Gastrocnemius medialis (tissue), 4 donors: ENCODE measurements at places on chromosomes 7 and 10.

DNA sequence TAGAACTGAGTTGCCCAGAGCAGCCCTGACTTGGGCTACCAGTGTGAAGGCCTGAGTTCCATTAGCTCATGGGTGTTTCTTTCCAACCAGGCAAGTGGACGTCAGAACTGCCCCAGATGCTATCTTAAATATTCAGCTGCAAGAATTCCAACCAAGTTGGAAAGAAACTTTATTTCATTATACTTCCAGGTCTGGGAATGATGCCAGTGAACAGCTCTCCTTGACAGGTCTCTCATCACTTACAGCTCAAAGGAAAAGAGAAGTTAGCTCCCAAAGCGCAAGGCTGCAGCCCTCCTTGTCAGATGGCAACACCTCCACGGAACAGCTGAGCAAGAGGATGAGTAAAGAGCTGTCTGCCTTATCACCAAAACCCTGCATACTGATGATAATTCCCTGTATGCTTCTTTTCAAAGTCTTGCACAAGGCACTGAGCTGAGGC lies 255.5 kb upstream of the AOAH start:
- no peak for DNase-seq

DNA sequence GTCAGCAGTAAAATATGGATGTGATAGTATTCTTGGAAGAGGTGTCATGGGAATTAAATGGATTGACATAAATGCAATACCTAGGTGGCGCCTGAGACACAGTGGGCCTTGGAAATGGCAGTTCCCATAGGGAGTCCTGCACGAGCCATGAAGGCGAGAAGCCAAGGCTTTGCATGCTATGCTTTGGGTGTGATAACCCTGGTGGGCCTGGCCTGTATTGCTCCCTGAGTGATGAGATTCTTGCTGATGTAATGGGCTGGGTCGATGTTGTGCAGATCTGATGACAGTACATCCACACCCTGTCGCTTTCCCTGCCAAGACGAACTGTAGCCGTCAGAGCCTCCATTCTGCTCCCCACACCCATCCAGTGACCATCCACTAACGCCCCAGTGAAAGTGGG lies 46.4 kb downstream of the CREB5 start:
- DNase-seq, result no peak

- DNase-seq, result no peak
Observed at GRCh38 chr10:18681971-18682411, 22.8 kb downstream of the ARL5B start.

DNA sequence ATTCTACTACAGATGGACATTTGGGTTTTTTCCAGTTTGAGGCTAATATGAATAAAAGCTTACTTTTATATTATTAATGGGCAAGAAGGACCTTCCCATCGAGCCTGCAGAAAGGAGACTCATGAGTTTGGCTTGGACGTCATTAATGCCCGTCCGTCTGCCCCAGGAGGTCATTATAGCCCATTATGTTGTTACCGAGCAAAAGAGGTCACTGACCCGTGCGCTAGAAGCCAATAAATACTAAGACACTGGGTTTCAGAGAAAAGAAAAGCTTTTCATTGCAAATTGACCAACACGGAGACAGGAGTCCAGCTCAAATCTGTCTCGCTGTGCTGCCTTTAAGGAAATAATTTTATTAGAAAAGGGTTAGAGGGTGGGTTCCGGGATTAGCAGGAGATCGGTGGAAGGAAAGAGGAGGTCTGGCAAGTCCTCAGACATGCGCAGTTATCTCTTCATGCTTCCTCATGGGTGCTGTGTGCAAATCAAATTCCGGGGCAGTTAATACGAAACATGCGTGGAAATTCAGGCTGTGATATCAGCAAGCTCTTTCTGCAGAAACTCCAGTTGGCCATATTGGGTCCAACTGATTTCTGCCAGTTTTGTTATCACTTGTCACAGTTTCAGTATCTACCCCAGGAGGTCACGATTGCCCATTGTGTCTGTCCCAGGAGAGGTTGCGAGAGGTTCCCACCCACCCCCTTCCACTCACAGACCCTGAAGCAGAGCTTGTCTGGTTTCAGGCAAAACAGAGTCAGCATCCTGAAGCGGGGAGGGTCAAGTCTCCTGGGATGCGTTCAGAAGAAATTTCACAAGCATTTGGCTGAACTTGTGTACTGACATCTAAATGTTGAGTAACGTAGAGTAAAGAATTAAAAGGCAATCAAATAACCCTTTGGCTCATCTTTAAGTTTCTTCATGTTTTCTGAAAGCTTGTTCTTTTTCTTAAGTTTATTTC lies 1.1 kb upstream of the GALNTL5 start:
- DNase-seq, result peak; percentile 22

GRCh38 chr7:117692338-117692737 lies 180.9 kb downstream of the CTTNBP2 start:
- no peak for DNase-seq

- DNase-seq, result no peak
Observed at GRCh38 chr7:2416650-2417049, 13.2 kb downstream of the CHST12 start.

- DNase-seq, result no peak
Observed at GRCh38 chr7:131007439-131008330, 273.7 kb upstream of the KLF14 start.

DNA sequence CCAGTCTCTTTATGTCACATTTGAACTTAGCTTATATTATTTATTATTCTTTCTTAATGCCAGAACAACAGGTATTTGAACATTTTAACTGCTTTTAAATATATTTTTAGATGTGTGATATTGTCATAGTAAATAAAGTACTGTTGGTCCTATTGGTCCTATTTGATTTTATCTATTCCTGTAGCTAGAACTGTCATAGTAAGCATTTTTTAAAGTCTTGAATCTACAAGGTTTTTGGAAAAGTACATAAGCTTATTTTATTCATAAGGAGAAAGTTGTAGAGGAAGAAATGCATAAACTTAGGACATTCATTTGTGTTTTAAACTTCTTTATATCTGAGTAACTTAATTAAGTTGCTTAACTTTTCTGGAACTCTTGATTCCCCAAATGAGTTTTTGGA lies 136.0 kb downstream of the PHF14 start:
- DNase-seq, result no peak

DNA sequence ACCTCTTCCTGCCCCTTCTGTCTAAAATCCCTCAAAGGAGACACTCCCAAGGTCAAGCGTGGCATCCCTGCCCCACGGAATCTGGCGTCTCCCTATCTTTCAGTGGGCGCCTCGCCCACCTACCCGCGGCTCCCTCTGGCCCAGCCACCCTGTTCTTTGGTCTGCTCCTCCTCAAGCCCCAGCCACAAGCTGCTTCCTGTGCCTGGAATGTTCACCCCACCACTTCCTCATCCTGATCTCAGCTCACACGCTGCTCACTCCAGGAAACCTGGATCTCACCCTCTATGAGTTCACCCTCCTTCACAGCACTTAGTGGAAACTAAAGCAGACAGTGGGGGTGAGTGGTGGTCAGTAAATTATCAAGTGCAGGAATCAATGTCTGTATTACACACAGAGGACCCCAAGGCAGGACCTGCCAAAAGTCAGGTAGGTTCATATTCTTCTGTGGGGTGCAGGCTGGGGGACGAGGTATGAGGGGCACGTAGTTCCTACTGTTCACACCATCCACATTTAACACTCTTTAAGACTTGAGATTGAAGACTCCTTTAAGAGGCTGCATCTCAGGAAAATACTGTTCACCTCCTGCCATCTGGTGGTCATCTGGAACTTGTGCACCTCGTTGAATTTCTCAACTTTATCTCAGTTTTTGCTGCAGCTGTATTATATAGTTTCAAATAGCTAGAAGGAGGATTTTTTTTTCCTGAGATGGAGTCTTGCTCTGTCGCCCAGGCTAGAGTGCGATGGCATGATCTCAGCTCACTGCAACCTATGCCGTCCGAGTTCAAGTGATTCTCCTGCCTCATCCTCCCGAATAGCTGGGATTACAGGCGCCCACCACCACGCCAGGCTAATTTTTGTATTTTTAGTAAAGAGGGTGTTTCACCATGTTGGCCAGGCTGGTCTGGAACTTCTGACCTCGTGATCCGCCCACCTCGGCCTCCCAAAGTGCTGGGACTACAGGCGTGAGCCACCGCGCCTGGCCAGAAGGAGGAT lies 166.6 kb downstream of the ARHGAP21 start:
- no peak for DNase-seq

DNA sequence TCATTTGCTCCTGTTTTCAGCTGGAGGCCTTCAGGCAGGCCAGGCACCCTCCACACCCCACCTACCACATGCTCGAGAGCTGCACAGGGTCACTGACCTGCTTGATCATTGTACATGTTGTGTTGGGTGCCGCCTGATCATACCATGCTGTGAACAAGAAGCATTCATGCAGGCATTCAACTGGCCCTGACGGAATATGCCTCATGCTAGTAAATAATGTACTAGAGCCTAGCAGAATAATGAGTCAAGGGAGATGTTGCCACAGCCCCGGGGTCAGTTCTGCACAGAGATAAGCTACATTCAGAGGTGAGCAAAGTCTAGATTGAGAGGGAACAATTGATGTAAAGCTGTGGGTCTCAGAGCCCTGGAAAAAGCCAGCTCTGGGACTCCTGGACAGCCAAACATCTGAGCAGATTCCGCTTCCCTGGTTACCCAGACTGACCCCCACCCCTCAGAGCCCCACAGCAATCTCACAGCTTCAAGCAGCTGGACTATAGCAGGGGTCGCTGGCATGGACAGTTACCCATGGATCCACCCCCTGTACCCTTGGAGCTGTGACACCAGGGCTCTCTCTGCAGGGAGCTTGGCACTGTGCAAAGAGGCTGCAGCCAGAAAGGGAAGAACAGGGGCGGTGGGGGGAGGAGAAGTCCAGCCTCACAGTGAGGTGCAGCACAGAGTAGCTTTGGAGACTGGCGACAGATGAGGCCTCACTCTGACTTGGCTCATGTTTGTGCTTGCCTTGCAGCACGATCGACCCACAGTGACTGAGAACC lies 86.6 kb downstream of the FRMPD2 start:
- DNase-seq, result no peak

GRCh38 chr10:127997937-127998336 lies 91.0 kb downstream of the PTPRE start:
- DNase-seq, result no peak

DNA sequence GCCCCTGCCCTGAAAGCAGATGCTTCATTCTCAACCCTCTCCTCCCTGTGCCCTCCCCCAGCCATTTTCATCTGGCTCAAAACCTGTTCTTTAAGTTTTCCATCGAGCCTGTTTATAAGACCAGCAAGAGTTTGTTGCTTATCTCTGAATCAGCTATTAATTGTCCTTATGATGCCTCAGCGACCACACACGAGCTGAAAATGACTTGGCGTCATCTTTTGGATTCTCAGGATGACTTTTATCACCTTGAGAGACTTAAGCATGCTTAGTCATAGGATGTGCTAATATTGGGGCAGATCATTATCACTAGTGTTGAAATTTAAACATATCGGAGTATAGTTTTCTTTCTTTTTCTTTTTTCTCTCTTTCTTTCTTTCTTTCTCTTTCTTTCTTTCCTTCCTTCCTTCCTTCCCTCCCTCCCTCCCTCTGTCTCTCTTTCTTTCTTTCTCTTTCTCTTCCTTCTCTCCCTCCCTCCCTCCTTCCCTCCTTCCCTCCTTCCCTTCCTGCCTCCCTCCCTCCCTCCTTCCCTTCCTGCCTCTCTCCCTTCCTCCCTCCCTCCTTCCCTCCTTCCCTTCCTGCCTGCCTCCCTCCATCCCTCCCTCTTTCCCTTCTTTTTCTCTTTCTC lies 184.5 kb downstream of the PHTF2 start:
- DNase-seq, result no peak

DNA sequence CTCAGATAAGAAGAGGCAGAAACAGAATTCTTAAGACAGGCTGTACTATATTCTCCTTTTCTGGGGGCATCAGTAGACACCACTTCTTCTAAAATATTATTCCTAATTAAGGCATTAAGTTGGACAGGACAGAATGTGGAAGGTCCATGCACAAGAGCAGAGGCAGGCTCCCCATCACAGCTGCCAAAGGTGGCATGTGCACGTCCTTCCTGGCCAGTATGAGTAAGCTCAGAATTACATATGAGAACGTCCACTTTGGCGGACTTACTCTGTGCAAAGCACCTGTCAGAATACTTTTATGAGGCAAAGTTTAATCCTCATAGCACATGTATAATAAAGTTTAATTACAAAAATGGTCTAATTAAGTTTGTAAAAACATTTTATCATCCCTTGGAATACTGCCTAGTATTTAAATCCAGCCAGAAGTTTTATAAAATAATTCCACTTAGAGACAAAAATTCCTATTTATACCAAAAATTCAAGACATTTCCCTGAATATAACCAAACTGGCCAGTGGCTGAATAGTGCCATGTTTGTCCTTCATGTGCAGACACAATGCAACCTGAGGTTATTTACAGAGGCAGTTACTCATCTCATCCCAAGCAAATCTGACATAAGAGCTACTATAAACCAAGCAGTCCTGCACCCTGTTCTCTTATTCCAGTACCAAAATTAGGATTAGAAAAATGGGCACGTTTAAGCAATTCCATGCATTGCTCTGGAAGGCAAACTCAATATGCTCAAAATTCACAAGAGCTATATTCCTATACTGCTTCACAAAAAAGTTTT lies 65.5 kb downstream of the CACUL1 start:
- DNase-seq, result no peak

GRCh38 chr7:25149836-25150235 lies 24.8 kb upstream of the CYCS start:
- DNase-seq, result no peak

DNA sequence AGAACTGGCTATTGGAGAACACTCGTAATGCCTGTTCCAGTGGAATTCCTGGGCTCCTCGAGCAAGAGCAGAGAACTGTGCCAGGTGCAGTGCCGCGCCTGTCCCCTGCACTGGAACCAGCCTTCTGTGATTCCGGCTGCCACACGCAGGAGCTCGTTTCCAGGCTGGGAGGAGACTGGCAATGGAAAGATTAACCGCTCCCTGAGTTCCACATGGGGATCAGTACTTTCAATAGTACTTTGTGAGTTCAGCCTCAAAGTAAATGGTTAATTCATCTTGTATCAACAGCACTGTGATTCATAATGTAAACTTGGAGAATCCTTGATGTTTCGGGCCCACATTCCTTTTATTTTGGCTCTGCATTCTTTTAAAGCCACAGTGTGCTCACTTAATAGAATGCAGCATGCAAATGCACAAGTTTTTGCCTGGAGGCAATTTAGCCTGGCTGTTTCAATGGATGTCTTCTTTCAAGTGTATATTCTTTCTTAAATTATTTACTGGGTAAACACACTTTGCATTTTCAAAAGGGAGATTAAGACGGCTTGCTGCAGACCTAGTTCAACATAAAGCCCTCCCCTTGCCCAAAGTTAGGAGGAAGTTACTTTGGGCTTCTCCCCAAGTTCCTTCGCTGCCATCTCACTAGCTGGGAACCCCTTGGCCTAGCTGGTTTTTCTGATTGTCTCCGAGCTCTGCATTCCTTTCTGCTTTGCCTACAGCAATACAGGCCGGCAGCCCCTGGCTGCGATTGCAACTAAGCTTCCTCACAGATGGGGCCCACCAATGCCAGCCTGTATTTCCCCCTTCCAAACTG lies 138.1 kb upstream of the TCF7L2 start:
- DNase-seq, result no peak
